Activated naive CD8-positive, alpha-beta T cell treated with anti-CD3 and anti-CD28 coated beads, Interleukin-2, amount 50 U/mL, for 24 hours (primary cell): ENCODE measurements at places on chromosomes 1 and 21.

GRCh38 chr1:61138921-61139774 is 56.8 kb downstream of the NFIA start:
- DNase-seq, result no peak

DNA sequence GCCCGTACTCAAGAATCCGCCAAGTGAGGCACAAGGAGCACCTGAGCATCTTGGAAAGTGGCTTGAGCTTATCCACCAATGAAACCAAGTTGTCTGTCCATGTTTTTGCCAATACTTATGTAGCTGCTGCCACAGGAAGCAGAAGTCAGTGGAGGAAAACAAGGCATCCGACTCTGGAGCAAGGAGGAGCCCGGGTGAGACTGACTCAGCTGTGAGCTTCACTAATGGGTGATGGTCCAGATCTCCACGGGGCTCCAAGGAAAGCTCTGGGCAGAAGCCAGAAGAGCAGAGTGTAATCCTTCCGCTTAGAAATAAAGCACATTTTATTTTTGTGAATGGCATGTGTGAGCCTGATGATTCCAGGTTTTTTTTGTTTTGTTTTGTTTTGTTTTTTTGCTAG is 12.3 kb upstream of the SSR2 start:
- DNase-seq, result no peak

GRCh38 chr1:92081031-92081430 is 886 bp downstream of the BTBD8 start:
- no peak for DNase-seq

GRCh38 chr1:188249811-188250210 is 1421.1 kb downstream of the PLA2G4A start:
- no peak for DNase-seq

DNA sequence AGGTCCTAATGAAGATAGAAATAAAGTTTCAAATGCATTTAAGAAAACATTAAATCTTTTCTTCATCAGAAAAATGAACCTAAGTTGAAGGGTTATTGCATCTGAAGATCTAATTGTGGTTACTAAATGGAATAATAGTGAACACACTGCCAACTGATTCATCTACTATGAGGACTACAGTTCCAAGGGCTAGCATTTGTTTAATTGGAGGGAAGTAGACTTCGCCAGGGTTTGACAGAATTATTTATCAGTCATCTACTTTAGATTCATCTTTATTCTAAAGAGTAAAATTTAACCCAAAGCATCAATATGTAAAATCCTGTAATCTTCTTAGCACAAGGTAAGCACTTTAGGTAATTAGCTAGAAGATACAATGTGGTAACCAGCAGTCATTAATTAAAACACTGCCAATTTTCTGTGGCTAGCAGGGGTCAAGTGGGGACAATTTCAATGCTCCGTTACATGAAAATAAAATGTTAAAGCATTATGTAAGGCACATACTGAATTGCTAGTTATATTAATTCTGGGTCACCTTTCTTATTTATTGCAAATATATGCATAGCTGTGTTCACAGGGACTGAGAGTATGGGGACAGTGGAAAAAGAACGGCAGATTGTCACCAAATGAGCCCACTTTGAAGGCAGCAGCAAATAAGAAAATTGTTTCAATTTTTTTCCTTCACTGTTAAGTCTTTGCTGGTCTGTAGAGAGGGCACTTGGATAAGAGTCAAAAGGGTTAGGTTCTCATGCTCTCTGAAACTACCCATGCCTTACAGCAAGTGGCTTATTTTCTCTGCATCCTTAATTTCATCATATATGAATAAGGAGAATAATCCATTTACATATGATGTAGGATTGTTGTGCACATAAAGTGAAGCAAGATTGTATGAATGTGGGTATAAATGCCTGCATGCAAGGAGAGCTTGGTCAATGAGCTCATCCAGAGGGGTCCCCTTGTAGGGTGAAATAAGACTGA is 416.0 kb downstream of the PCP4 start:
- no peak for DNase-seq

- no peak for DNase-seq
These were observed at the start of gene NES for GRCh38 chr1:156676820-156677615. Gene NES, minus strand, starts transcription at chr1:156677407. Its CDS starts 143 bp downstream, at chr1:156677264.

GRCh38 chr1:72324451-72324850 is 42.1 kb upstream of the NEGR1 start:
- no peak for DNase-seq

DNA sequence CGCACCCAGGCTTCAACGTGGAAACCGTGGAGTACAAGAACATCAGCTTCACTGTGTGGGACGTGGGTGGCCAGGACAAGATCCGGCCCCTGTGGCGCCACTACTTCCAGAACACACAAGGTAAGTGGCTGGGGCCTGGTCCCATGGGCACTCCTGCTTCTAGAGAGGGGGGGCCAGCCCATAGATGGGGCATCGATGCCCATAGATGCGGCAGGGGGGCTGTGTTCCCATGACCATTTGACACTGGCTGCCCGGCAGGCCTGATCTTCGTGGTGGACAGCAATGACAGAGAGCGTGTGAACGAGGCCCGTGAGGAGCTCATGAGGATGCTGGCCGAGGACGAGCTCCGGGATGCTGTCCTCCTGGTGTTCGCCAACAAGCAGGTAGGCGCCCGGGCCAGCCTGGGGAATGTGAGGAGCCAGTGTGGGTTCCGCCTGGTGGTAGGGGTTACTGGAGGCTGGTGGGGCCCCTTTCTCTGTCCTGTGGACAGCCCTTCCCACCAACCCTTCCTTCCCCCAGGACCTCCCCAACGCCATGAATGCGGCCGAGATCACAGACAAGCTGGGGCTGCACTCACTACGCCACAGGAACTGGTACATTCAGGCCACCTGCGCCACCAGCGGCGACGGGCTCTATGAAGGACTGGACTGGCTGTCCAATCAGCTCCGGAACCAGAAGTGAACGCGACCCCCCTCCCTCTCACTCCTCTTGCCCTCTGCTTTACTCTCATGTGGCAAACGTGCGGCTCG is 5.6 kb downstream of the C1orf35 start:
- no peak for DNase-seq

- DNase-seq, result no peak
These were observed 56.3 kb downstream of the KIAA0040 start for GRCh38 chr1:175136246-175136645.

- no peak for DNase-seq
These were observed 69.3 kb downstream of the RPS6KA1 start for GRCh38 chr1:26598890-26599289.

- DNase-seq, result peak; percentile 60
These were observed 351.0 kb upstream of the B3GALT2 start for GRCh38 chr1:193537266-193538002.
